Body of pancreas (tissue), 4 donors: ENCODE measurements at places on chromosomes 12 and 14. TPM values are rescaled to one million over a fixed set of nuclear protein-coding genes. Genes with fewer than 3 reads are reported as not detected.

Gene DAAM1
- 16.9 TPM for total RNA-seq

GRCh38 chr14:25086081-25086480, 36.1 kb upstream of the STXBP6 start:
- H3K4me1 ChIP-seq, result peaks cover 16% of the 10 kb centered on the region
- no peaks in the 10 kb centered on the region for H3K27me3 ChIP-seq
- no peak overlapping the region for H3K4me3 ChIP-seq
- no peaks in the 10 kb centered on the region for H3K36me3 ChIP-seq

DNA sequence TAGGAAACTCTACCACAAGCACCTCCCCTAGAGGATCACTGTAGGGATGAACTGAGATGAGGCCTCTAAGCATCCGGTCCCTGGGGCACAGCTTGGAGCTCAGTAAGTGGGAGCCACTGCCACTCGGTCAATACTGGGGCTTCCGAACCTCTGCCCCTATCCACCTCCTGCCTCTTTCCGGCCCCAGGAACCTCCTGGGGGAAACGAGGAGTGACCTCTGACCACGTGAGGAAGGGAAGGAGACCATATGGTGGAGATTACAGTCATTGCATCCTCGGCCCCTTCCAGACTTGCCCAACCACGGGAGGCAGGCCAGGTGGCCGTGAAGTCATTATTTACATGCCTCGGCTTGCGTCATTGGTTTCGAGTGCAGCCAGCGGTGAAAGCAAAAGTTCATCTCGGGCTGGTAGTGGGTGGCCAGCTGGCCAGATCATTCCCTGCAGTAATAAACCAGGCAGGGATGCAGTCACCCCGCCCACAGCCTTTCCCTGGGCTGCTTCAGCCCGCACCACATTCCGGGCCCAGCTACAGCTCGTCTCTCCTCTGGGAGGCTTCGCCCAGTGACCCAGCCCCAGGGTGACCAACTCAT, 65.4 kb downstream of the C14orf132 start:
- H3K27ac ChIP-seq, result peak overlapping the region; percentile 59
- no peaks in the 10 kb centered on the region for H3K36me3 ChIP-seq
- peaks cover 22% of the 10 kb centered on the region for H3K4me1 ChIP-seq

Gene TEAD4
- total RNA-seq, result 25.1 TPM

DNA sequence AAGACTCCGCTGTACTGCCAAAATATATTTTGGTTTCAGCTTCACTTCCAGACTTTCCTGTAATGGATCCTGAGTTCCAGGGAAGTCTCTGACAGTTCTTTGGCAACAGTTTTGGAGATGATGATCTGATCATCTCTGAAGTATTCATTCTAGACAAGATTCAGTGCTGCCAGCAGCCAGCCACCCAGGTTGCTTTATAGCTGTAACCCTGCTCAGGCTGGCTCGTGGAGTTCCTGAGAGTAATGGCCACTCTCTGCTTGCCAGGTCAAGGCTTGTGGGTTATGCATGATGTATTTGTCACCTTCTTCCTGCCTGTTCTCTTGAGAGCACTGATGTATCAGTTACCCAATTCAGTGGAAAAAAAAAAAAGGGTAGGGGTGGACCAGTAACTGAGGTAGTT, 124.3 kb downstream of the PPHLN1 start:
- no peaks in the 10 kb centered on the region for H3K36me3 ChIP-seq
- H3K27ac ChIP-seq, result no peak overlapping the region
- peaks cover 5% of the 10 kb centered on the region for H3K4me1 ChIP-seq
- no peaks in the 10 kb centered on the region for H3K27me3 ChIP-seq
- DNase-seq, result no peak
- H3K4me3 ChIP-seq, result no peak overlapping the region

Gene TTC7B
- total RNA-seq, result 15.3 TPM

Gene LRTM2
- total RNA-seq, result not detected

Gene ART4
- total RNA-seq, result 1.3 TPM

DNA sequence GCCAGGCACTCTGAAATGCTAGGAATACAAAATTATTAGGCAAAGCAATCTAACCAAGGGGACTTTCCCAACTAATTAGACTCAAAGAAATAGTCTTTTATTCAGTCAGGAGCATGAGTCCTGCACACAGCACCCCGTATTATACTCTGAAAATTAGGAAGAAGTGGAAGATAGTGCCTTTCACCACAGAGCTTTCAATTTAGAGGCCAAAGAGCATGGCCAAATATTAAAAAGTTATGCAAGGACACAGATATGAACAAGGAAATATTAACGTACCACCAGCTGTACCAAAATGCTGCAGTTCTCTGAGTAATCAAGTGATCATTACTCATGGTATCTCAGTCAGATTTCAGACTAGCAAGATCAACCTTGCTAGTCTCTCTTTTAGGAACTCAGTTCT, 22.6 kb upstream of the MDM2 start:
- H3K4me1 ChIP-seq, result peaks cover 48% of the 10 kb centered on the region
- no peak for DNase-seq
- H3K27ac ChIP-seq, result peak overlapping the region; percentile 81
